CD4-positive, alpha-beta T cell treated with Interleukin-4 for 1 hour (primary cell): ENCODE measurements at places on chromosomes 1 and 21.

DNA sequence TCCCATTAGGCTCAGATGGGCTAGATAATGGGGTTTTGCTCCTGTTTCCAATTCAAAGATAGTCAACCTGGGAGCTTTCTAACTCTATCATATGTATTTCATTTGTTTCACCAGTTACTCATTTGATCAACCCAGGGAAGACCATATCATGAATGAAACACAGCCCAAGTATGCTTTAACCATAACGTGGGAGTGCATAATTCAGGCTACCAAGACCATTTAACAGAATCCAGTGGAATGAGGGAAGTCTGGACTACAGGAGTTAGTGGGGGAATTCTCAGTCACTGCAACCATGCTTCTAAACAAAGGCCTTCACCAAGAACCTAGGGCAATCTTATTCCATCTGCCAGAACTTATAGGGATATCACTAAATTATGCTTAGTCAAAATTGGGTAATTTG lies 15.0 kb upstream of the SLC16A1 start:
- DNase-seq, result no peak

GRCh38 chr1:62117018-62117750 lies 77.5 kb upstream of the L1TD1 start:
- no peak for DNase-seq

GRCh38 chr1:42427240-42427639 lies 28.6 kb downstream of the ZMYND12 start:
- no peak for DNase-seq

GRCh38 chr1:221891708-221892107 lies 149.8 kb upstream of the DUSP10 start:
- DNase-seq, result no peak

DNA sequence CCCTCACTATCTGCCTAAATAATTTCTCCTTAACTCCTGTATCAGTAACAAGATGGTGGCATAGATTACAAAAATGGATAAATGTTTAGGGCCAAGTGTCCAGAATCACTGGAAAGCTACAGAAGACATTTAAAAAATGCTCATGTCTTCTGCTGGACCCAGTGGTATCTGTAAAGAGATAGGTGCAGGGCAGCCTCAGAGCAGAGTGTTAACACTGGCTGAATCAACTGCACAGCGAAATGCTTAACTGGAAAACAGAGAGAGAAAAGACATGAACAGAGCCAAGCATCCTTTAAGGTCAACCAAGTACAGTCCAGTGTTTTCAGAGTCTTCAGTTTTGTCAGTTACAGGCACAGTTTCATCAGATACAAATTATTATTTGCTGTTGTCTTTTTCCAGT lies 419.3 kb downstream of the ZP4 start:
- DNase-seq, result no peak

- peak; percentile 19 for DNase-seq
These were observed 2.5 kb upstream of the OLFML3 start for GRCh38 chr1:113976609-113977278.

GRCh38 chr1:164902491-164902890 lies 343.5 kb downstream of the PBX1 start:
- no peak for DNase-seq

- no peak for DNase-seq
These were observed 111.1 kb upstream of the KCNE2 start for GRCh38 chr21:34252751-34253150.

- no peak for DNase-seq
These were observed 113.2 kb upstream of the CACHD1 start for GRCh38 chr1:64356636-64357256.

GRCh38 chr1:26530895-26531598 lies 1.5 kb downstream of the RPS6KA1 start:
- no peak for DNase-seq

DNA sequence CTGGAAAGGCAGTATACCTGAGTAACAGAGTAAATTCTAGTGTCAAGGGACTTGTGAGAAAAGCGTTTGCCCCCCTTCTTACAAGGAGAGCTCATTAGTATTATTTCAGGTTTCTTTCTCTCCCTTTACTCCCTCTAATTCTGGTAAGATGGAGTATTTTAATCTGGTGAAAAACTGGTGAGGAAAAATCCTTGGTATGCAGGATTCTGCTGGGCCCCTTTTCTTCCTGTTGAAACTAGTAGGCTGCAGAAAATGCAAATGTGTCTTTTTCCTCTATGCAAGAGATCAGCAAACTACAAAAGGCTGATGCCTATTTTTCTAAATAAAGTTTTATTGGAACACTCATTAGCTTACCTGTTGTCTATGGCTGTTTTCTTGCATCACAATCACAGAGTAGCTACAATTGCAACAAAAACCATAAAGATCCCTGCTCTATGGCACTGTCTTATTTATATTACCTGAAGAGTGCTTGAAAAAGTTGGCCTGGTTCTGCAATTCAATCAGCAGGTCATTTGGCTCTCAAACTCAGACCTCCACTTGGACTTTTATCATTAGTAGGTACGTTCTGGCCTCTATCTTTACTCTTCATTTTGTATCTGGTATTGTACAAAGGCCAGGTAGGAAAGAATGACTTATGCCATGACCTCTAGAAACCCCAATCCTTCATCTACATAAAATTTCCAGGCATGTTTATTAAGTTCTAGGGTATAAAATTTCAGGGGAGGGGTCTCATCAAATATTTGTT lies 109.6 kb downstream of the AKT3 start:
- DNase-seq, result no peak

GRCh38 chr1:30901798-30902581 lies 6.6 kb downstream of the SDC3 start:
- DNase-seq, result no peak

GRCh38 chr21:26732432-26733221 lies 112.6 kb downstream of the ADAMTS1 start:
- DNase-seq, result no peak

- DNase-seq, result no peak
These were observed 16.4 kb downstream of the KCNA10 start for GRCh38 chr1:110502402-110503151.

DNA sequence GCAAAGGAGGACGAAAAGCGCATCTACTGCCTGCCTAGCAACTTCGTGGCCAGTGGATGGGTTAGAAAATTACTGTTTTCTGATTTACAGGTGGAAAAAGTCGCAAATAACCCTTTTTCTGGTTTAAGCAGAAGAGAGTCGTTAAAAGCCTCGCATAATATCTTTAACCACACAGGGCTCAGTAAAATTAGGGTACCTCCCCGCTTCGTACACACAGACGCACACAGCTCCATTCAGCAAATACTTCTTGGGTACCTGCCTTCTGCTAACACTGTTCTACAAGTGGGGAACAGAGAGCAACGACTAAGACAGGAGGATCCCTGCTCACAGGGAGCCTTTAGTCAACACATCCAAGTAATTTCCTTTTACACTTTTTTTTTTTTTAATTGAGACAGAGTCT lies 704 bp downstream of the ALG6 start:
- DNase-seq, result no peak

DNA sequence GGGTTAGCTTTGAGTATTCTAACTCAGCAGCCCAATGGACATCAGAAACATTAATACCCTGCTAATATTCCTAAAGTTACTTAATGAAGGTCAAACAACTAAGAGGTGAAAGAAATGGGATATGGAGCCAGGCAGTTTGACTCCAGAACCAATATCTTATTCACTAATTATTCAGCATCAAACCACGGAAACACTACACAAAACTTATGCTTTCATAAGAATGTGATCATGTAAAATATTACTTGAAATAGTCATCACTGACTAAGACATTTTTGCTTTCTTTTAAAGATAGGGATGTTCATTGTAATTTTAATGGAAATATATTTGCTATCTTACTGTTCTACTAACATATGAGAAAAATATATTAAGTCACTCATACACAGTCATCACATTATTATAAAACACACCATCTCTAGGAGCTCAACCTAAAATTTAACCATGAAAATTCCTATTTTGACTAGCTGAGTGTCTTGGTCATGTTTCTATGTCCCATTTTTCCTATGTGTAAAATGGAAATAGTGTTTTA lies 240.9 kb downstream of the KCTD3 start:
- no peak for DNase-seq

DNA sequence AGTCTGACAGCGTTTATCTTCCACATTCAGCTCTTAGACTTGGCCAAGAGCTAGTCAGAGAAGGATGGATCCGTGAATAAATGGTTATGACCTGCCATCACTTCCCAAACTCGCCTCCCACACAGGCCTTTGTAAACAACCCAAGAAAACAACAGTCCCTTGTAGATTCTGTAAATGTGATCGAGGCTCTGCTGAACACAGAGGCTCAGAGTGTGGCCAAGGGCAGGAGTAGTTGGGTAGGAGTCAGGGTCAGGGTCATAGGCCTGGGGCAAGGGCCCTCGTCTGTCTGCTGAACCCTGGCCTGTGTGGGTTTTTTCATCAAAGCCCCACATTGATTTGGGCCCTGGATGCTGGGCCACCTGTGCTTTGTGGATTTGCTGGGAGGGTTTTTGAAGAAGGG lies 32.7 kb downstream of the NCMAP start:
- no peak for DNase-seq

DNA sequence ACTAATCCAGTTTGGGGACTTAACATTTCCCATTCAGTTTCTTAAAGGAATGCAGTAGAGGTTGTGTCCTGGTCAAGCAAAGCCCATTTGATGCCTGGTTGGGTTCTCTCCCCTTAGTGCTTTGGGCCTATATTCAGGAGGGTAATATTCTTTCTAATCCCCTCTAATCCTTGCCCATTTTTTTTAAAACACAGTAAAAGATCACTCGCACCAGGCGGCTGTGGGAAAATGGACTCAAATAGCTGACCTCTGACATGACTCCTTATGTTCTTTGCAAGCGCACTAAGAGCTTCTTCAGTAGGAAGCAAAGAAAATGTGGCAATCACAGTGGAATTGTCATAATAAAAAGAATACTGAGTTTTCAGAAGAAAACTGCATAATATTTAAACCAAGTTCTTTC lies 49.9 kb downstream of the WNT2B start:
- DNase-seq, result no peak
